Fibroblast of skin of scalp (primary cell): ENCODE measurements at places on chromosomes 16 and 17.

- DNase-seq = peak; percentile 15
These were observed 1.2 kb upstream of the MIF4GD start for GRCh38 chr17:75271955-75272847.

- no peak for DNase-seq
These were observed 1.5 kb downstream of the THOC6 start for GRCh38 chr16:3025032-3026002.

DNA sequence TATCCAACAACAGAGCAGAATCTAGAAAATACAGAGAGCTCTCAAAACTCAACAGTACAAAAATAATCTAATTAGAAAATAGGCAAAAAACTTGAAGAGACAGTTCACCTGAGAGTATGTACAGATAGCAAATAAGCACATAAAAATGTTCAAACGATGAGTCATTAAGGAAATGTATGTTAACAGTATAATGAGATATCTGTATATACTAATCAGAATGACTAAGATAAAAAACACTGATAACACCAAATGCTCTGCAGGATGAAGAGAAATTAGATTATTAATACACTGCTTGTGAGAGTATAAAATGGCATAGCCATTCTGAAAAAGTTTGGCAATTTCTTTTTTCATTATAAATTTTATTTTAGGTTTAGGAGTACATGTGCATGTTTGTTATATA lies 1307.6 kb upstream of the GOT2 start:
- no peak for DNase-seq

GRCh38 chr17:45408611-45409421 lies 23.9 kb downstream of the ARHGAP27 start:
- peak; percentile 17 for DNase-seq

GRCh38 chr17:36183001-36183971 lies 6.8 kb upstream of the TBC1D3B start:
- DNase-seq = peak; percentile 72

DNA sequence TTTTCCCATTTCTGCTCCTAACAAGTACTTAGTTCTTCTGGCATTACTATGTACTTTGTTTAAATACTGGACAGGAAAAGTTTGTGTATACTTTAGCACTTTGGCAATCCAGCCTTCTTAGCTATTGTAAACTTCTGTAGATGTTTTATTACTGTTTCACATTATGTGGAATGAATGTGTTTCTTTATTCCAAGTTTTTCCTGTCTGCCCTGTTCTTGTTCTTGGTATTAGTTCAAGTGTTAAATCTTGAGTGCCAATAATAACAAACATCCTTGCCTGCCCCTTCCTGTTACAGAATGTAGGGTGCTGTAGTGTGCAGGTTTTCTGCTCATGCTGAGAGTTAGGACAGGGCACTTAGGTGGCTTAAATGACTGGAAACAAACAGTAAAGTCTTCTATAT lies 7.3 kb upstream of the CAPNS2 start:
- no peak for DNase-seq

DNA sequence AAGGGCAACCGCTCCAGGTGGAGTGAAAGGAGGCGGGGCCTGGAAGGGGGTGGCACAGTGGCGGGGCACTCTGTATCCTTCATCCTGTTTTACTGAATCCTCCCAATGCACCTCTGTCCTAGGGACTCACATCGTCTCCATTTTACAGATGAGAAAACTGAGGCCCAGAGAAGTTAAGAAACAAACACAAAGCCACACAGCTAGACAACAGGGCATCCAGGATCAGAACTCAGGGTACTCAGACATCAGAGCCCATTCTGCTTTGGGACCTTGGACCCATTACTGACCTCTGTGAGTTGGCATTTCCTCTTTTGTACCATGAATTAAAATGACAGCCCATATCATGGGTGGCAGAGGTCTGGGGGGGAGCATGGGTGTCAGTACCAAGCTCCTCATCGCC lies 129.2 kb downstream of the CPPED1 start:
- no peak for DNase-seq

DNA sequence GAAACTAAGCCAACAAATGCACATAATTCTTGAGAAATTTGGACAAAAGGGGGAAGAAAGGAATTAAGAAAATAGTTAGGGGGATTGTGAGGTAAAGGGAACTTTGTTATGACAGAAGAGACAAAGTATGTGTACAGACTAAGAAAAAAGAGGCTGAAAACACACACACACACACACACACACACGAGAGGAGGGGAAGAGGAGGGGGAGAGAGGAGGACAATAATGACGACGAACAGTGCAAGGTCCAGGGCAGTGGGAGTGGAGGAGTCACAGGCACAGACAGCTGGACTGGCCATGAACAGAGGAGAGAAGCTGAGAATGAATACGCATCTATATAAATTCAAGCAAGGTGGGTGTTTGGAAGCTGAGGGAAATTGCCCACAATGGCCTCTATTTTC lies 44.6 kb downstream of the MARVELD3 start:
- DNase-seq = no peak

GRCh38 chr16:54340531-54340930 lies 53.9 kb upstream of the IRX3 start:
- no peak for DNase-seq

DNA sequence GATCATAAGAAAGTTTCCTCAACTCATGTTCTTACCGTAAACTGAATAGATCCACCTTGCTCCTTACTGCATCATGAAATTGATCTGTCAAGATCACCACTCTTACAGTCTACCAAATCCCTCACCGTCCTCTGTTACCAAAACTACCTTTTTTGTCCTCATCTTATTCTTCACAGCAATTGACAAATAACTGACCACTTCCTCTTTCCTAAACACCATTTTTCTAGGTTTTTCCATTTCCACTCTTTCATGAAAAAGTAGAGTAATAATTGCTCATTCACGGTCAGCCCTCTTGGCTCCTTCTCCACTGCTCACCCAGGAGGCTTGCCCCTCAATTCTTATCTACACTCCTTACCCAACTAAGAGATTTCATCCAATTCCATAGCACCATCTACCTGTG lies 44.9 kb downstream of the ABCA5 start:
- DNase-seq = no peak

- no peak for DNase-seq
These were observed 29.0 kb downstream of the HEXIM2 start for GRCh38 chr17:45190503-45191255.

DNA sequence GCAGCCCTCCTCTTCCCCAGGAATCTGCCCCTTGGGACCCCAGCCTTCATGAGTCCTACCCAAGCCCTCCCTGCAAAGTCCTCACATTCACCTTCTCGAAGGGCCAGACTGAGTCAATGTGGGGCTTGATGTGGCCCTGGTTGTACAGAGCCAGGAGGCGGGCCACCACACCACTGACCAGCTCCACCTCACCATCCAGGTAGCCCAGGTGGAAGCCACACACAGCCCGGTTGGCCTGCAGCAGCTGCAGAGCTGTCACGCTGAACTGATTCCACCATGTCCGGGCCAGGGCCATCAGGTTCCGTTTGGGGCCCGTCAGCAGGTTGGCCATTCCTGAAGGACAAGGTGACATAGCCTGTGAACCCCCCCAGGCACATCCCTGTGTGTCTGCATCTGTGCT lies 6.0 kb downstream of the VAT1 start:
- DNase-seq = no peak

GRCh38 chr17:83054518-83055125 lies 24.8 kb upstream of the METRNL start:
- no peak for DNase-seq

GRCh38 chr16:72428681-72429376 lies 256.9 kb upstream of the PMFBP1 start:
- no peak for DNase-seq

DNA sequence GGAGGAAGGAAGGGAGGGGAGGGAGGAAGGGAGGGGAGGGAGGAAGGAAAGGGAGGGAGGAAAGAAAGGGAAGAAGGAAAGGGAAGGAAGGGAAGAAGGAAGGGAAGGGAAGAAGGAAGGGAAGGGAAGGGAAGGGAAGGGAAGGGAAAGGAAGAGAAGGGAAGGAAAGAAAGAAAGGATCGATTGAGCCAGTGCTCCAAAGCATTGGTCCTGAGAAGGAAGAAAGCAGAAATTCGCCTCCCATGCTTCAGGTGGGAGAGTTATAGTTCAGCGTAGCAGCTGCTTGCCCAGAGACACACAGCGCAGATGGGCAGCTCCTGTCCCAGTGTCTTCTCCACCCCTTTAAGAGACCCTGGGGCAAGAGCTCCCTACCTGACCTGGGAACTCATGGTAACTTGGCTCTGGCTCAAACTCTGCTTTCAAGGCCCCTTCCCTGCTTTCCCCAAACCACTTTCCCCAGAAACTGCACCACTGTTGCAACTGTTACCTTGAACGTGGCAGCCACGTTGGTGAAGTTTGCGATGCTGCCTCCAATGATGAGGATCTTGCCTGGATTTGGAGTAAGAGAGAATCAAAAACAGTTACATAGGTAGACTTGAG lies 14.4 kb downstream of the ACLY start:
- no peak for DNase-seq

DNA sequence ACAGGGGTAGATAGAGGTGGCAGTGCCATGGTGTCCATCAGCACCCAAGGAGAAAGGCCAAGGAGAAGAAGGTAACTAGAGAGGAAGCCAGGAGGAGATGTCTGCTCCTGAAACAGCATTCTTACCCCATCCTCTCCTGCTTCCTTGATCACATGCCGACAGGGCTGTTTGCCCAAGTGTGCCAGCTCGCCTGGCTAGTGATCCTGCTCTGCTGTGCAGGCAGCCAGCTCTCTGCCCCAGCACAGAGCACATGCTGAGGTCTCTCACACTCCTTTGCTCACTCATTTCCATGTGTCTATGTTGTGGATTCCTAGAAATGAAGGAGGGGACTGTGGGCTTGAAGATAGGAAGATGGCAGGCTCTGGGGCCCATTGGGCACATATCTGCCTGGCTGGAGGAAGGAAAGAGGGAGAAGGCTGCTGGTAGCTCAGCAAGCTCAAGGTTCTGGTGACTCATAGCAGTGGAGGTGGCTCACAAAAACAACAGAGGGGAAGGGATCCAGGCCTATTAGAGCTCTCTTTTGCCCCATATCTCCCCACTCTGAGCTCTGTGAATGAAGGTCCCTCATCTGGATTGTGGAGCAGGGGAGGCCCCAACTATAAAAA lies 54.3 kb downstream of the NEUROD2 start:
- DNase-seq = peak; percentile 38

GRCh38 chr16:87132361-87133014 lies 184.7 kb downstream of the C16orf95 start:
- peak; percentile 95 for DNase-seq

DNA sequence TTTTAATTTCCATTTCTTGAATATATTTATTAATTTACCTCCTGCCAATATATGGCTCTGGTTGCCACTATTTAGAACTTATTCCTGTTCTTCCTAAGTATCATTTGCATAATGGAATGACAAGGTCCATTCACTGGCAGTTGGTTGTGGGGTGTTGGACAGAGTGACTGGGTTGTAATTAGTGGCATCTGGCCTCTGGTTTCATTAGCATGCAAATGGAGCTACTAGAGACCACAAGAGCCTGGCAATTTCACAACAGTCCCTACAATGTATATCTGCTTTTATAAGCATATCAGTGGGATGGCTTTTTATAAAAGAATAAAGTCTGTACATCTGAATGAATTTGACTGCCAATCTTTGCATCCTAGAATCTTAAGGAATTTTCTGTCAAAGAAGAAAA lies 1030.9 kb upstream of the CDH8 start:
- DNase-seq = no peak

GRCh38 chr17:37050920-37051319 lies 102.2 kb downstream of the AATF start:
- no peak for DNase-seq

GRCh38 chr16:2829501-2830354 lies at the start of gene ZG16B:
ZG16B (plus strand) TSS chr16:2830303; CDS start chr16:2830442, 139 bp downstream.
- no peak for DNase-seq

- DNase-seq = no peak
These were observed 8.4 kb downstream of the ZDHHC1 start for GRCh38 chr16:67407788-67408452.

DNA sequence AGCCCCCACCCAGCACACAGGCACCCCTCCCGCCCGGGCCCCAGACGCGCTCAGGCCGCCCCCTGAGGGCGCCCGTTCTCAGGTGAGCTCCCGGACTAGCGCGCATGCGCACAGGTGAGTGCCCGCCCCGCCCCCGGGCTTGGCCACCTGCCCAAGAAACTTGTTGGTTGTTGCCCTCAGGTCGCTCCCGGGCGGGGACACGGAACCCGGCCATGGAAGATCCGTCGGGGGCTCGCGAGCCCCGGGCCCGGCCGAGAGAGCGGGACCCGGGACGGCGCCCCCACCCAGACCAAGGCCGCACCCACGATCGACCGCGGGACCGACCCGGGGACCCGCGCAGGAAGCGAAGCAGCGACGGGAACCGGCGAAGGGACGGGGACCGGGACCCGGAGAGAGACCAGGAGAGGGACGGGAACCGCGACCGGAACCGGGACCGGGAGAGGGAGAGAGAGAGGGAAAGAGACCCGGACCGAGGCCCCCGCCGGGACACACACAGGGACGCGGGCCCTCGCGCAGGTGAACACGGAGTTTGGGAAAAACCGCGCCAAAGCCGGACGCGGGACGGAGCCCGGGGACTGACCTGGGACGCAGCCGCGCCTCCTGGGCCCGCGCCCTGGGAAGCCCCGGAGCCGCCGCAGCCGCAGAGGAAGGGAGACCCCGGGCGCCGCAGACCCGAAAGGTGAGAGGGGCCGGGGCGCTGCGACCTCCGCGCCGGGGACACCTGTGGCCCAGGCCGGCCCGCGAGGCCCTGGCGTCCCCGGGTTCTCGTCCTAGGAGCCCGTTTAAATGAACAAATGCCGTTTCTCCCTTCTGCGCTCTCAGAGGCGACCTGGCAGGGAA lies at the start of gene MARVELD3:
TSS of gene MARVELD3 (plus strand) at position 167 of the 840 bp plus-strand sequence. CDS start at position 213, 46 bp downstream.
- DNase-seq = no peak

DNA sequence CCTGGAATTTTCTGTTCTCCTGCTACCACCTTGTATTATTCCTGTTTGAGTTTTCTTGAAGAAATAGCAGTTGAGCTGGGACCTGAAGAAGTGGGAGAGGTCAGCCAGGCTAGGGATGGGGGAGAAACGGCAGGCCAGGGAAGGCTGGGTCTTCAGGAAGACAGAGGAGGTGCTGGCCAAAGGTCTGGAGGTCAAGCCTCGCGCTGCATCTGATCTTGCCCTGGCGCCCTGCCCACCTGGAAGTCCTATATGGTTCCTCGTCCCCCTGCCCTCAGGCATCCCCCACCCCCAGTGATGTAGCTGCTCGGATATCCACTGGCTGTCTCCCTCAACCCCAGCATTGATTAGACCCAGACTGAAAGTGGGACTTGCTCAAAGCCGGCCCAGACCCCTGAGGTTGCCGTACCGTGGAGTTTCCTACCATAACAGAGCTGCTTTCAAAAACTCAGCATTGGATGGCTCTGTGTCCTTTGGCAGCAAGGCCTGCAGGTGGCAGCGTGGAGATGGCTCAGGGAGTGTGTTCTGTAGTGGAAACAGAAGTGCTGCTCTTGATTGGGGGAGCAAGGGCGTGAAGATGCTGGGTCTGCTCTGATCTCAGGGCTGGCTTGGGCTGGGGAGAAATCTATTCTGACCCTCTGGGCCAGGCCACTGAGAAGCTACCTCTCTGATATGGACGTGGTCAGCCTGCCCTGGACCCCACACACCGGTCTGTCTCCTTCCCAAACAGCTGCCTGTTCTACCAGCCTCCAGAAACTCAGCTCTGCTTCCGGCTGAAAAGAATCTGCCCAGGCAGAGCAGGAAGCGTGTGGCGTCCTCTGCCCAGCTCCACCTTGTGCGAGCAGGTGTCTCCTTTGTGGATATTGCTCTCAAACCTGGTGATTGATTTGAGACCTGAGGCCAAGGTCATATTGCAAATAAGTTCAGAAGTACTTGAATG lies 107.0 kb upstream of the CACNG5 start:
- DNase-seq = peak; percentile 50
